ENCODE measurements at places on chromosomes 2 and 18.

DNA sequence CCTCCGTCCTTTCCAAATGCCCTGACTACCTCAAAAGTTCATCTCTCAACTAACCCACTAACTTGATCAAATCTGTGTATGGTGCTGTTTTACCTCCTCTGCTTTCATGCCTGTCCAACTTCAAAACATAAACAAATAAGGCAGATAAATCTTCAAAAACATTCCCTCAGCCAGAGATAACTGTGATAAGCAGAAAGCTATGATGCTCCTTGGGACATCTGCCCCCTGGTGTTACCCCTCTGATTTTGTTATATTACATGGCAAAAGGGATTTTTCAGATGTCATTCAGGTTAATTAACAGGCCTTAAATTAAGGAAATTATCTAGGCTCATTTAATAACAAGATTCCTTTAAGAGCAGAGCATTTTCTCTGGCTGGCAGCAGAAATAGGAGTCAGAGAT, 810.8 kb upstream of the CHAC2 start:
- no peak for DNase-seq

DNA sequence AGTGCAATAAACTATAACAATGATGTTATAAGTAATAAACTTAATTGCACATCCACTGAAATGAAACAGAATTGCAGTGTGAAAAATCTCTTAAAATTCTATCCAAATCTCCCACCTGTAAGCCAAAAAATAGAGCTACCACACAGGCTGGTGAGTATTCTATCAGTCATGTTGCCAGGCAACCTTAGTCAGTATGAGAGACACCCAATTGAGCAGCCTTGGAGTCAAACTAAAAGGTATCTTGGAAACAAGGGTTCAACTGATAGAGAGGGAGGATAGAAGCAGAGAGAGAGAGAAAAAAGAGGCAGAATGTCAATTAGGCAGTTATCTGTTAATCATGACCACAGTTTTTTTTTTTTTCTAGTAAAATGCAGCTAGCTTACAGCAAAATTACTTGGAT, 45.8 kb downstream of the GALNT13 start:
- DNase-seq = no peak

DNA sequence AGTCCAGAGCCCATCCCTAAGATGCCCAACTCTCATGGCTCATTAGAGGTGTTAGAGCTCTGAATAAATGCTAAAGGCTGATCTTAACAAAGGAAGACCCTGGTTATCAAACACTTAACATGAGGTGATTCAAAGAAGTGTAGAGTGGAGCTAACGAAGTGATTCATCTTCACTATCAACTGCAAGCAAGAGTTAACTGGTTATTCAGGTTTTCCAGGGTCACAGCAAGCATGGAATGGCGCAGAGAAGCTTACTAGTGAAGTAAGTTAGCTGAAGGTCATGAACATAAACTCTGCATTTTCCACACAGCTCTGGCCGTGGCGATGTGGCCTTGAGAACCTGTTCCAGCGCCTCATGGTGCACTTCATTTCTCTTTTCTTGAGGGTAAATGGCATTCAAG, 17.0 kb downstream of the RND3 start:
- no peak for DNase-seq

GRCh38 chr2:163428187-163428586, 307.6 kb downstream of the FIGN start:
- no peak for DNase-seq

DNA sequence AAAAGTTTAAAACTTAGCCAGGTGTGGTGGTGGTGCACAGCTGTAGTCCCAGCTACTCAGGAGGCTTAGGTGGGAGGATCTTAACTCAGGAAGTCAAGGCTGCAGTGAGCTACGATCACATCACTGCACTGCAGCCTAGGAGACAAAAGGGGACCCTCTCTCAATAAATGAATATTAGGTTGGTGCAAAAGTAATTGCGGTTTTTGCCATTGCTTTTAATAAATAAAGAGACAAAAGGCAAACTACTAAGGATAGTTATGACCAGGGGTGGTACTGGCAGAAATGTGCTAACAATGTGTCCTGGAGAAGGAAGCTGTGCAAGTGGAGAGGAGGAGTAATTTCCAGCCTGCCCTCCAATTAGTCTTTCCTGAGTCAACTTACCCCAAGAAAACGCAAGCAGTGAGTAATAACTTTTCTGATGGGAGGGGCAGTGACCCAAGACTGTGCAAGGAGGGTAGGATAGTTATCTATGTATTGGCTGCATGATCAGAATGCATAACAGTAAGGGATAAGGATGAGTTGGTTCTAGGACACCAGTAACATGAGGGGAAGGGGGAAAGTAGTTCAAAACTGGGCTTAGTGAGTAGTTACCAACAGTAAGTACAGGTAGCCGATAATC, 1.5 kb downstream of the EXOC6B start:
- DNase-seq = peak; percentile 27

GRCh38 chr2:204722207-204722606, 176.9 kb downstream of the PARD3B start:
- DNase-seq = no peak

- DNase-seq = no peak
These were observed 92.3 kb upstream of the UPP2 start for GRCh38 chr2:158009399-158009798.

- DNase-seq = no peak
These were observed 52.8 kb downstream of the HYCC2 start for GRCh38 chr2:201018636-201019035.

DNA sequence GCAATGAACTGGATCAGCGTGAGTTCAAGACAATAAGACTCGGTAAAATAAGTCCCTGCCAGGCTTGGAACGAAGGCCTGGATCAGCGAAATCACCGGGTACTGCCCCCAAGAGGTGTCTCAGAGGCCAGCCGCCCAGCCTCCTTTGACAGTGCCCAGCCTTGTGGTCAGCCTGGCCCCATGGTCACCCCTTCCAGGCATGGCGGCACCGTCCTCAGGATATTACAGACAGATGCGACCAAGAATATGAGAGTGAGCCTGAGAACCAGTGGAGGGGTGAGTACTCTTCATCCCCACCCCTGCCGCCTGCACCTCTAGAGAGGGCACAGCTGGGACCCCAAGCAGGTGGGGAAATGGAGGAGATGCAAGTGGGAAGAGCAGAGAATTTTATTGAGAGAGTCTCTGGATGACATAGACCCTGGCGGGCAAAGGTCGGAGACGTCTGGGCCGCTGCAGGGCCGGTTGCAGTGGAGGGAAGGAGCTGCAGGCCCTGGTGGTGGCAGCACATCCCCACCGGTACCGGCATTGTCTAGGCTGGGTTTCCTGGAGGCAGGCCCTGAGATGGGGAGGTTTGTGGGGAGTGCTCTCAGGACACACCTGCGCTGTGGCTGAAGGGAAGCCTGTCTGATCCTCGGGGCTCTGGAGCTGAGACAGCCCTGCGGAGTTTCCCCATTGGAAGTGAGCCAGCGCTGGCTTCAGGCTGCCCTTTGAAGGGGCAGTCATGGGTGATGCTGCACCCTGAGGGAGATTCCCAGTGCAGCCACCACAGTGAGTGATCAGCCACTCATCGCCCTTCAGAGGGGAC, 190.0 kb downstream of the SEPTIN10 start:
- no peak for DNase-seq

DNA sequence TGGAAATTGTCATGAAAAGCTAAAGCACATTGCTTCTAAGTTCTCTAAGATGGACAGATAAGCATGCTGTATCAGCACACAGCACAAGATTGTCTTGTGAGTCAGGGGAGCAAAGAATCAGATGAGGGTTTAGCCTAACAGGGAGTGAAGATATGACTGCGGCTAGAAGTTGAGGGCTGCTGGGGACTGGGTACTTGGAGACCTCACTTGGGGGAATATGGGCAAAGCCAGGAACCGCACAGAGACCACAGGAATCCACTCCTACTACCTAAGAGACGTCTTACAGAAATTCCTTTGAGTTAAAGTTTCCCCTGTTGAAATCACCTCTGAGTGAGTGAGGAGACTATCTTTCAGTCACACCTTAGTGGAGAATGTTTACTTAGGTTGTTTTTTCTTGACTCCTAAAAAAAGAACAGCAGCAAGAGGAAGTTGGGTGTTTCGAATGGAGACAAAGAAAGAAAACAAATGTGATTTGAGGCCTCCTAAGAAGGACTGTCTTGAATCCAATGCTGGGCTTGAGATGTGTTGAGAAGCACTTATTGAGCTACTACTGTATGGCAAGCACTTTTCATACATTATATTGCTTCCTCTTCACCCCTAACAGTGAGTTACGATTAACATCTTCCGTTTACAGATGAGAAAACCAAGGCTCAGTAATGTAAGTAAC, 100.7 kb downstream of the ANKRD44 start:
- no peak for DNase-seq

- no peak for DNase-seq
These were observed 122.0 kb downstream of the CCDC102B start for GRCh38 chr18:68919900-68920299.

DNA sequence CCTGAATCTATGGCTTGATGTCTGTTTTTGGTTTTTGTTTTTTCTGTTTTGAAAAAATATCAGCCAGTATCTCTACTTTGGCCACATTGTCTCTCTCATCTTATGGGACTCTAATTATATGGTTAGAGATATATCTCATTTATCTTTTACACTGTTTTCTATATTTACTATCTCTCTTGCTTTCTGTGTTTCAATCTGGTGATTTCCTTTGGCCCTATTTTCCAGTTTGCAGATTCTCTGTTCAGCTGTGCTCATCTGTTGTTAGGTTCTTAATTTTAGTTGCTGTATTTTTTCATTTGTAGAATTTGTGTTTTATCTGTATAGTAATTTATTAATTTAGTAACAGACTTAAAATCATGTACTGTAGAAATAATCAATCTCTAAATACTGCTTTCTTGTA, 41.3 kb upstream of the ELAC1 start:
- no peak for DNase-seq

- DNase-seq = no peak
These were observed 222.6 kb downstream of the MREG start for GRCh38 chr2:215790523-215791421.

DNA sequence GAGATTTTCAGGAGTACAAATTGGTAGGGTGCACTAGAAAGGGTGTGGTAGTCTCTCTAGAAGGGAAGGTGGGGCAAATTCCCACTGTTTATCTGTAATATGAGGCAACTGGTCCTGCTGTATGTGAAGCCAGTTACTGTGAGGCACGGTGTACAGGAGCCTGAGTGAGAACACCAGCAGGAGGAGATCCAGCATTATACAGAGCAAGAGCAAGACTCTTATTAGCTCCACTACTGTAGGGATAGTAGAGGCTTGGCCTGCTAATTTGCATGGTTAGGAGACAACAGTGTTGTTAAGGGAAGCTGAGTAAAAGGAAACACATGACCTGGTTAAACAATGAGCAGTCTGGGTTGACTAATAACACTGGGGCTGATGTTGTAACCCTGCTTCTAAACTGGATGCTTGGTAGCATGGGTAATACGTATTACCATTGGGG, 76.3 kb upstream of the WDSUB1 start:
- DNase-seq = no peak

DNA sequence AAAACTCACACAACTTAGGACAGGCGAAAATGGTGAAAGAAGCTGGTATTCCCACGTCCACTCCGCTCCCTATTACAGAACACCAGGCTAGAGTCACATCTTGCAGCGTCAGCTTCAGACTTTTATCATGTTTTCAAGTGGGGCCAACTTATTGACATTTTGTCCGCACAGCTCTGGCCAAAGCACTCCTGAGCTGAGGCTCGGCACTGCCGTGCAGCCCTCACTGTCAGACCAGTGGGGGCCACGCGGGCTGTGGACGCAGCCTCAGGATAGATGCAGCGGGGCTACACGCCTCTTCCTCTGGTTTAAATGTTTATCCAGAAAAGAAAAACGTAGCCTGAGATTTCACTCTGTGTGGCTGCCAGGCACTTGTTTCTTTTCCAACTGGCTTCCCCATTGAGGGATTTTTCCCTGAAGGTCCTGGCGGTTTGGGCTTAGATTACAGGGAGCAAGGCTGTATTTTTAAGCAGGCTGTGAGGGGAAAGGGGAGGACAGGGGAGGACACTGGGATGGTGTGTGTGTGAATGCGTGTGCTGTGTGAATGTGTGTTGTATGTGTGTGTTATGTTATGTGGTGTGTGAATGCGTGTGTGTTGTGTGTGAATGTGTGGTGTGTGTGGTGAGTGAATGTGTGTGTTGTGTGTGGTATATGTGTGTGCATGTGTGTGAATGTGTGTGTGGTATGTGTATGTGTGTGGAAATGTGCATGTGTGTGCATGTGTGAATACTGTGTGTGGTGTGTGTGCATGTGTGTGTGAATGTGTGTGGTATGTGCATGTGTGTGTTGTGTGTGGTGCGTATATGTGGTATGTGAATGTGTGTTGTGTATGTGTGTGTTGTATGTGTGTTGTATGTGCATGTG, 267.6 kb downstream of the DCDC2C start:
- DNase-seq = no peak

DNA sequence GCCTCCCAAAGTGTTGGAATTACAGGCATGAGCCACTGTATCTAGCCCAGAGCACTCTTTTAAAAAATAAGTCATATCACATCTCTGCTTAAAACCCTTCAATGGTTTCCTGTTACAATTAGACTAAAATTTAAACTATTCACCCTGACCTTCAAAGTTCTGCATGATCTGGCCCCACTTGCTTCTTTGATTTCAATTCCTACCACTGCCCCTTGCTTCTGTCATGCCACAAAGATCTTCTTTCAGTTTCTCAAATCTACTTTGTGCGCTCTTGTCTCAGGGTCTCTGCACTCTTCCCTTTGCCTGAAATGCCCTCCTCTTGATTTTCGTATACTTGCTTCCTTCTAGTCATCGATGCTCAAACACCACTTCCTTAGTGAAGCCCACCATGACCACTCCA, 213.0 kb downstream of the TMEM247 start:
- no peak for DNase-seq

- no peak for DNase-seq
These were observed 340.5 kb upstream of the SLC39A10 start for GRCh38 chr2:195316486-195316885.

GRCh38 chr2:119005555-119005954, 63.6 kb downstream of the MARCO start:
- DNase-seq = no peak

GRCh38 chr2:122960759-122961641, 1064.1 kb upstream of the CNTNAP5 start:
- no peak for DNase-seq

DNA sequence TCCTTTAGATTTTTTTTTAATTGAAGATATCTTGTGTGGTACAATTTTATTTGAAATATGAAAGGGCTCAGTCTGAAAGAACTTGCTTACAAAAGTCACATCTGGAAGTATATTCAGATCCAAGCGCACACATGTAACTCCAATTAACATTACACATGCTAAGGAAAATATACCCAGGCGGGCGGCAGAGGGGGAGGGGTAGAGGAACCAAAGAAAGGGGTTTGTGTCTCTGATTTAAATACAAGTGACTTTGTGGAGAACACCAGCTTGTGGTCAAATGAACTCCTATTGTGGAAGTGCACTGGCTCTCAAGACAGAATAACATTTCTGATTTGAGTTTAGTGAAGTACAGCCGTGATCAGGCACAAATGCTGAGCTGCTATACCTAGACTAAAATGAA, 280.2 kb upstream of the SOX11 start:
- no peak for DNase-seq

DNA sequence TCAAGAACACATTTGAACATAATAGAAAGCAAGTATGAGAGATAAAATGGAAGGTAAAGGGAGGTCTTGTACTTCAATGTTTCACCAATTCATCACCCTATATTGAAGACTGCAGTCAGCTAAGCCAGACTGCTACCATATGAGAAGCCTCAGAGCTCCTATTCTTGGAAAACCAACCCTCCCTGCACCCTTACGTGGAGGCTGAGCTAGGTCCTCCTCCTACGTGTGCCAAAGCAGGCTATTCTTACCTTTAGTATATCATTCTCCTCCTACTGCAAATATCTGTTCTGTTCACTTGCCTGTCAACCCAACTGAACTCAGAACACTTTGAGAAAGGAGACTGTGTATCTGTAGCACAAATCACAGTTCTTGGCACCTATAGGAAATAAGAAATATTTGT, 255.8 kb upstream of the HNRNPA3 start:
- no peak for DNase-seq

All from AG09309 (cell line).